Mononuclear cell (primary cell): ENCODE measurements at places on chromosomes 1 and 21. TPM values are rescaled to one million over a fixed set of nuclear protein-coding genes. Genes with fewer than 3 reads are reported as not detected.

The GBP4 gene
- 21.8 TPM for total RNA-seq

The GBP3 gene
- 29.1 TPM for total RNA-seq

The GCSAML gene
- 1.7 TPM for total RNA-seq

The CR1L gene
- total RNA-seq: 0.21 TPM

The COL9A2 gene
- total RNA-seq: 4.1 TPM

The BARHL2 gene
- total RNA-seq: not detected

The PTGFR gene
- under 0.01 TPM for total RNA-seq

The PEX19 gene
- total RNA-seq: 36.2 TPM

The FAM131C gene
- not detected for total RNA-seq

The UTS2 gene
- 1.4 TPM for total RNA-seq

The RNPEP gene
- 41.3 TPM for total RNA-seq
